T-helper 1 cell (primary cell): ENCODE measurements at places on chromosomes 12 and 14.

DNA sequence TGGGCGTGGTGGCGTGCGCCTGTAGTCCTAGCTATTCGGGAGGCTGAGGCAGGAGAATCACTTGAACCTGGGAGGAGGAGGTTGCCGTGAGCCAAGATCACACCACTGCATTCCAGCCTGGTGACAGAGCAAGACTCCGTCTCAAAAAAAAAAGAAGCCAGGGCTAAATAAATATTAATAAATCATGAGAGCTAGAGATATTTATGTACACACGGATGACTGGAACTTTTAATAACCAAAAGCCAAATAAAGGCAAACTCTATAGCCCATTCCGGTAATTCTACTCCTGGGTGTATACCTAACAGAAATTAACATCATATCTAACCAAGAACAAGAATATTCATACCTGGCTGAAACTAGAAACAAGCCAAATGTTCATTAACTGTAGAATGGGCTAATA is 7.7 kb upstream of the TRAFD1 start:
- DNase-seq = no peak

- no peak for DNase-seq
Observed at GRCh38 chr14:50451854-50452253, 55.2 kb upstream of the CDKL1 start.

- DNase-seq = no peak
Observed at GRCh38 chr12:18479256-18479655, 217.9 kb downstream of the PIK3C2G start.

DNA sequence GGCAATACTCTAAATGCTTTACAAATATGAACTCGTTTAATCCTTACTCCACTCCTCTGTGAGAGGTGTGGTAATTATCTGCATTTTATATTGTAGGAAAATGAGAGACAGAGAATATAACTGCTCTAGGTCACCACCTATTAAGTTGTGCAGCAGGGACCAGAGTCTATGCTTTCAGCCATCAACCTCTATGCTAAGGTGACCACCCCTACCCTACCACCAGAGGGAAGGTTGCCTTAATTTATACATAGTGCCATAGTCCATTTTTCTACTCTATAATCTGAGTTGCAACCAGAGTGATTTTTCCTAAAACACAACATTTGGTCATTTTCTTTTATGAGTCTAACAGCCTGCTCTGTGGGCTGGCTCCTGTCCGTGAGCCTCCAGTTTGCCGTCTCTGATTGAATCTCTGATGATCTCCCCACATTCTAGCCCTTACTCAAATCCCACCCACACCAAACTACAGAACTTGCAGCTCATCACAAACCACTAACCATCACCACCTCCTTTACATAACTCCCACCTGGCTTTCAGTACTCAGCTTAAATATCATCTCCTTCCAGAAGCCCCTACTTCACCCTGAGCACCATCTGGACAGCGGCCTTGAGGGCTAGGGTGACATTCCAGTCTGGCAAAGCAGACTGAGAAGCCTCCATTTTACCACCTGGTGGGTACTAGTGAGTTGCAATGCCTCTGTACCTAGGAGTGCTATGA is 126.6 kb downstream of the PPM1H start:
- DNase-seq = no peak

- DNase-seq = no peak
Observed at GRCh38 chr12:5745251-5745888, 199.7 kb downstream of the ANO2 start.

GRCh38 chr12:2466211-2466610 is 328.6 kb upstream of the FKBP4 start:
- DNase-seq = no peak

DNA sequence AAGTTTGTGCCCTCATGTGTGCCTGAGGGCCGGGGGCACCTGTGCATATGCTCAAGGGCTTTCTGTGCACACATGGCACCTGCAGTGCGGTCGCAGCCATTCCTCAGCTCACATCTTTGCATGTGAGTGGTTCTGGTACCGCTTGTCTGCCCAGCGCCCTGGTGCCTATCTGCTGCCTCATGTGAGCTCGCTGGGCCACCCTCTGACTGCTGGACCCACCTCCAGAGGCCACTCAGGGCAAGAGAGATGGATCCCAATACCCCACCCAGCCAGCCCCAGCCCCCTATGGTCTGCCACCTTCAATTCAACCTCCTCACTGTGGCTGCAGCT is 5.4 kb upstream of the AMN start:
- DNase-seq = no peak
